ENCODE measurements at places on chromosomes 6 and 20. TPM values are rescaled to one million over a fixed set of nuclear protein-coding genes. Genes with fewer than 3 reads are reported as not detected.
A peak's percentile ranks its signal among the peaks of the same experiment; 100 is the strongest.

- DNase-seq = no peak
Observed at GRCh38 chr6:136659991-136660499, 109.8 kb upstream of the MAP7 start.

- no peak for DNase-seq
Observed at GRCh38 chr20:62246872-62247652, 8.7 kb downstream of the OSBPL2 start.

GRCh38 chr20:63642527-63643247, 10.5 kb downstream of the STMN3 start:
- peak; percentile 36 for DNase-seq

- DNase-seq = no peak
Observed at GRCh38 chr6:149108749-149109100, 208.8 kb upstream of the TAB2 start.

The TOX2 gene
- 0.06 TPM for total RNA-seq

The BCAS1 gene
- total RNA-seq = not detected

The CRNKL1 gene
- 63.4 TPM for total RNA-seq

GRCh38 chr6:163151212-163151611, 263.3 kb upstream of the QKI start:
- DNase-seq = no peak

DNA sequence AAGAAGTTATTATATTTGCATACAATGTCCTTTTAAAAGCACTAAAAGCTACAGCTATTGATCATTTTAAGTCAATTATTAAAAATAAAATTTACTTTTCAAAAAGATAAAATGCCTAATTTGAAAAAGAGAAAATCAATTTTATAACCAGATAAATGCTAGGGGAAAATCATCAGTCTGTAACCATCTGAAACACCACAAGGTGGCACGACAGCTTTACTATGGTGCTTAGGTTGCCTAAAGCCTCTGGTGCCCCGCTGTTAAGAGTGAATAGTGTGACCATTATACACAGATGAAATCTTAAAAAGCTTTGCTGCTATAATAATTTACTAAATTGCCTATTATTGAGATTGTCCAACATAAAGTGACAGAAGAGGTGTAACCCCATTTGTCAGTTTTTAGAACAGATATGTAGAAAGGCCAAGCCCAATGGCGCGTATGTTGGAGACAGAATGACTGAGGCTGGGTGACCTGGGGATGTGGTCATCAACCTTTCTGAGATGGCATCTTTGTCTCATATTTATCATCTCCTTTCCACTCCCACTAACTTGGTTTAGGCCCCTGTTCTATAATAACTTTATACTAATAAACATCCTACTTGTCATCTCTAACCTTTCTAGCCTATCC, 100.8 kb downstream of the MOXD1 start:
- DNase-seq = peak; percentile 55

The RCAN2 gene
- 2.0 TPM for total RNA-seq

GRCh38 chr6:131693384-131693783, 7.8 kb downstream of the OR2A4 start:
- DNase-seq = no peak

The RAET1L gene
- total RNA-seq = 0.36 TPM

- DNase-seq = no peak
Observed at GRCh38 chr20:47139934-47140535, 216.5 kb downstream of the ZMYND8 start.

DNA sequence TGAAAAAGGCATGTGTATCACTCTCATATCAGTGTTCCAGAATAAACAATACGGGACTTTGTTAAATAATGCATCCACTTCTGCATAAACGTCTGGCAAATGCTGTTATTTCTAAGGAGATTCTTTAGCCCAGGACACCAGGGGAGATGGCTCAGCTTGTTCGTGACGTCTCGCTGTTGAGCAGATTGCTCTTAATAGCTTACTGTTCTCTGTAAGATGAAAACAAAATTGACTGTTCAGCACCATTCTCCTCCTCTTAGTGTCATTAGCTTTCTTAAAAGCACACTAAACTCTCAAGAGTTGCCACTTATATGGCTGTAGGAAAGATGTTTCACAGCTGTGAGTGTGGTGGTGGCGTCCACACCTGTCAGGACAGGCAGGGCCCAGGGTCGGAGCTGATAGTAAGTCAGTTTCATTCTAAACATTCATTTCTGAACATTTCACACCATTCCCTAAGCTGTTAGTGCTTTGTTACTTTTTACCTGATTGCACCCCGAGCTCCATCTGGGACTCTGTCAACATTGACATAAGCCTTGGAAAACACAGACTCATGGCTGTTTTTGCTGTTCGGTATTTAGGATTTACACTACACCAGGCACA, 132.1 kb downstream of the ZDHHC14 start:
- DNase-seq = no peak

GRCh38 chr20:1528811-1529210, 28.7 kb downstream of the SIRPD start:
- DNase-seq = no peak

DNA sequence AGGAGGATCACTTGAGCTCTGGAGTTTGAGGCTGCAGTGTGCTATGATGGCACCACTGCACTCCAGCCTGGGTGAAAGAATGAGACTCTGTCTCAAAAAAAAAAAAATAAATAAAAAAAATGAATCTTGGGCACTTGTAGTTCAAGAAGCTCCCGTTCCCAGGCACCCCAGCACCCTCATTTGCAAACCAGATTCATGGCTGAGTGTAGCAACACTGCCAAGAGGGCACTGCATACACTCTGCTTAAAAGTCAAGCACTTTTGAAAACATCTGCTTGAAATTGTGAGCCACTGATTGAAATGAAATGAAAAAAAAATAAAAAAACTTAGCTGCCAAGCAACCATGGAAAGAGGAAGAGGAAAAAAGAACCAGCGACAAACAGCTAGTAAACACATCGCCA, 124.7 kb upstream of the SASH1 start:
- DNase-seq = no peak

DNA sequence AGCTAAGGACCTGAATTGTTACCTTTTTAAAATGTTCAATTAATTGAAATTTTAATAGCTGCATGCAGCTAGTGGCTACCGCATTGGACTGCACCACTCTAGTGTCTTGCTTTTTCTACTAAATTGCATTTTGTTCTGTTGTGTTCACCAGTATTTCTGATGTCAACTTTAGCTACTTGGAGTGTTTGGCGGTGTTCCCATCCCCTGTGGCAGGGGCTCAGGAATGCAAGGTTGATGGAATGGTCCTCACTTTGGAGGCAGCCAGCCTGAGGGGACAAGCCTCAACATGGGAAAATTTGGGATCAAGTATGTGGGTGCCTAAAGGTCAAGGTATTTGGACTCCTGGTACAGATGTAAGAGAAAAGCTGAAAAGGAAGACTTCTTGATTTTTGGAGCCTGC, 230.1 kb upstream of the PRND start:
- no peak for DNase-seq

The OR2J3 gene
- total RNA-seq = not detected

- peak; percentile 96 for DNase-seq
Observed at GRCh38 chr6:73704260-73704659, 8.3 kb downstream of the CD109 start.

- no peak for DNase-seq
Observed at GRCh38 chr20:17694767-17695166, 5.0 kb upstream of the BANF2 start.

The ADGRG6 gene
- total RNA-seq = 15.3 TPM

The EXOC2 gene
- 46.2 TPM for total RNA-seq

The PXDC1 gene
- 103 TPM for total RNA-seq

DNA sequence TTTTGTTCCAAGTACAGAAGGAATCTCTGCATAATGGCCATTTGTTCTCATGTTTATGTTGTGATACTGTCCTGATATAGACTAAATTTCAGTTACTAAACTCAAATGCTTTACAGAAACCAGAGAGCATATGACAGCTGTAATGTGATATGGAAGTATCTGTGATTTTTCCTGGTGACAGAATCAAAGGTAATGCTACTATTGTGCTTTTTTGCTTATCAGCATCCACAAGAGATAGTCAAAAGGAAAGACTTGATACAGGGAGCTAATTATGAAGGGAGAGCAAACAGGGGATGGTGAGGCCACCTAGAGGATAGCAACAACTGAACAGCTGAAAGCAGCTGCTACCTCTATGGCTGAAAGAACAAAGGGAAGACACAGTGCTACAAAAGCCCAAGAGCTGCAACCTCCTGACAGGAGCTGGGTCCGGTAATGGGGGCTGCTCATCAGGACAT, 181.4 kb downstream of the PHF3 start:
- DNase-seq = no peak

All from Daoy (cell line).